ENCODE measurements at places on chromosomes 3 and 15.

- DNase-seq, result no peak
Measured at GRCh38 chr15:99165020-99165790, 60.3 kb downstream of the SYNM start.

GRCh38 chr3:104832530-104832929, 534.2 kb upstream of the ALCAM start:
- DNase-seq, result no peak

DNA sequence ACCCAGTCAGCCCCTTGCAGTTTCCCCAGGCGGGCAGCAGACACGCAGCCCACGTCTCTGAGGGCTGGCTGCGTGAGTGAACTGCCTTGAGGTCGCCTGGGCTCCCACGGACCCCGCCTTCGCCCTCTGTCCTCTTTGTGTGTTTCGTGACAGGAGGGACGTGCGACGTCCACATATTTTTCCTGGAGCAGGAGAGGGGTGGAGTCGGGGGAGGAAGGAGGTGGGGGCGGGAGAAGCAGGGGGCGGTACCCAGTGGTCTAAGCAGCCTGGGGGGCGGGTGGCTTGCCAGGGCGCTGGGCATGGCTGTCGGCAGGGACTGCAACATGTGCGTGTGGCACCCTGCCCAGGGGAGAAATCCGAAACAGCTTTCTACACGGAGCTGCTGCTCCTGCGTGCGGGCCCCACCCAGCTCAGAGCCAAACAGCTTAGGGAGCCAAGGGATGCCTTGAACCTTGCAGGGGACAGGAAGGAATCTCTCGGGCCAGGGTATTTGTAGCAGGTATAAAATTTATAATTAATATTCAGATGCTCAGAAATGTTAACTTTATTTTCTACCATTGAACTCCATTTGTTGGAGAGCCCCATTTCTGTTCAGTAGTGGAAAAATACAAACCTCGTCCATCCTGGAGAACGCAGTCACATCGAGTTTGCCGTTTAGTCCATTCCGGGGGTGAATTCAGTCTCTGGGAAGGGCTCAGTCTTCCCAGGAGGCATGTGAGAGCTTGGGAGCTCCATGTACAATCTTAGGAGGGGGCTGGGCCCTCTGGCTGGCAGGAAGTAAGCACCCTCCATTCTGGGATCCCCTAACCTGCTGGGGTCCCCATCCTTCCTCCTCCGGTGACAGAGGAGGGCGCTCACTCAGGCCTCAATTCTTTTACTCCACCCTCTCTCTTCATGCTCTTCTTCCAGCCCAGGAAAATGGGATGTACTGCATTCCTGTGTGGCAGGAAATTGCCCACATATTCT, 79.1 kb upstream of the MEF2A start:
- DNase-seq, result no peak

DNA sequence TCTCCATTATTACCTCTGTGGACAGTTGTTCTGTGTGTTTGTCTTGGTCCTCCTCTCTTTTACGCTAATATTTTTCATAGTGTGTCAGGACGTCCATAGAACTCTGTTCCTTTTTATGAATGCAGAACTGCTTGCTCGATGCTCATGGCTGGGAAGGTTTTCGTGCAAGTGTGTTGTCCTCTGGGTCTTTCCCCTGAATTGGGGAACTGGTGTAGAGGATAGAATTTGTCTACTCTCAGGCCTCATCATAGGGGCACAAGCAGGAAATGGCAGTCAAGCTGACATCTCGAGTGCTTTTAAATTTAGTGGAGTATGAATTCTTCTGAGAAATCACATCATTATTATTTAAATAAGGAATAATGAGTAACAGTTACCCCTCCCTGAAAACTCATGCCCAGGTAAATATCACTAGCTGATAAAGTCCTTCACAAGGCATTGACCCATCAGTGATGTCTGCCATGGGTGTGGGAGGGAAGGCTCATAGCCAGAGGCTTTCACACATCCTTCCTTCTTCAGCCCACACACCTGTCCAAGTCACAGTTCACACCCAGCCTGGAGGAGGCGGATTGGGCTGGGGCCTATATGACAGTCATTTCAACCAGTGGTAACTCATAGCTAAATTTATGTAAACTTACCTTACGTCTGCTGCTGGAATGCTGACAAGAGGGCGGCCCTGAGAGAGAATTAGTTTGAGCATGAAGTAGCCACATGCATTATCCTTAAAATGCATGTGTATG, 226.1 kb downstream of the PLCL2 start:
- no peak for DNase-seq

- DNase-seq, result no peak
Measured at GRCh38 chr15:60374209-60374608, 23.6 kb downstream of the ANXA2 start.

- DNase-seq, result no peak
Measured at GRCh38 chr3:193134856-193135255, 106.2 kb upstream of the PLAAT1 start.

GRCh38 chr3:117442566-117442965, 733.0 kb downstream of the TUSC7 start:
- DNase-seq, result no peak

- DNase-seq, result no peak
Measured at GRCh38 chr15:37134699-37135131, 34.4 kb upstream of the MEIS2 start.

GRCh38 chr15:78392430-78392829, 45.6 kb upstream of the IREB2 start:
- no peak for DNase-seq

DNA sequence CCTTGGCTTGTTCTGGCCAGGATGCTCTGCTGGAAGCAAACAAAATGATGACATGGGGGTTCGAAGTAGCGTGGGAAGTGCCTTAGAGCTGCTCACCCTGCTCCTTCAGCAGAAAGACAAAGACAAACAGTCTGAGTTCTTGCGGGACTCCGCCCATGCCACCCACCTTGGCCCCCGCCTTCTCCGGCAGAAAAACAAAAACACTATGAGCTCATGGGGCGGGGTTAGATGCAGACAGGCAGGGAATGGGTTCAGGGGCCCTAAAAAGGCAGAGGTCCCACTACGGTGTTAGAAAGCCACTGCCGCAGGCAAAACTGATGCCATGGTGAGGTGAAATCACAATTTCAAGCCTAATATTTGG, 9.7 kb upstream of the NCKIPSD start:
- DNase-seq, result no peak

DNA sequence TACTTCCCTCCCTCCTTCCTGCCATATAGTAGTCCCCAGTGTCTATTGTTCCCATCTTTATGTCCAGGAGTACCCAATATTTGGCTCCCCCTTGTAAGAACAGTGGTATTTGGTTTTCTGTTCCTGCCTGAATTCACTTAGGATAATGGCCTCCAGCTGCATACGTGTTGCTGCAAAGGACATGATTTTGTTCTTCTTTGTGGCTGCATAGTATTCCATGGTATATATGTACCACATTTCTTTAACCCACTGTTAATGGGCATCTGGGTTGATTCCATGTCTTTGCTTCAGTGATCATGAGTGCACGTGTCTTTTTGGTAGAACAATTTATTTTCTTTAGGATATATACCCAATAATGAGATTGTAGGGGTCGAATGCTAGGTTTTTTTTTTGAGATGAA, 19.3 kb downstream of the SPRED1 start:
- DNase-seq, result no peak

DNA sequence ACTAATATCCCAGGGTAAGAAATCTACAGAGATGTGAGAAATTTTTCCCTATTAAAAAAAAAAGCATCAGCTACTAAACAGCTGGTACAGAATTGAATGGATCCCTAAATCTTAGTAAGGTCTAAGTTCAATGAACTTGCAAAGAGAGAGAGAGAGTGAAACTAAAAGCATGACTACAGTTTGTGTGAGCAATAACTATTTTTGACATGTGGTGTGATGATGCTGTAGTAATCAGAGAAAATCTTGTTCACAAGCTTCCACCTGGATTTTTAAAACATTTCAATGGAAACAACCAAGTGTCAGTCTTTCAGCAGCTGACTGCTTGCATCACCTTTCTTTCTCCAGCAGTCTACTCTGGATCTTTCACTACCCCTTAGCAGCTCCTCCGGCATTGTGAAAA, 45.2 kb upstream of the ABI3BP start:
- no peak for DNase-seq

- no peak for DNase-seq
Measured at GRCh38 chr3:87996882-87997281, 61.9 kb downstream of the CGGBP1 start.

GRCh38 chr3:52280050-52280461, 1.6 kb upstream of the WDR82 start:
- no peak for DNase-seq

DNA sequence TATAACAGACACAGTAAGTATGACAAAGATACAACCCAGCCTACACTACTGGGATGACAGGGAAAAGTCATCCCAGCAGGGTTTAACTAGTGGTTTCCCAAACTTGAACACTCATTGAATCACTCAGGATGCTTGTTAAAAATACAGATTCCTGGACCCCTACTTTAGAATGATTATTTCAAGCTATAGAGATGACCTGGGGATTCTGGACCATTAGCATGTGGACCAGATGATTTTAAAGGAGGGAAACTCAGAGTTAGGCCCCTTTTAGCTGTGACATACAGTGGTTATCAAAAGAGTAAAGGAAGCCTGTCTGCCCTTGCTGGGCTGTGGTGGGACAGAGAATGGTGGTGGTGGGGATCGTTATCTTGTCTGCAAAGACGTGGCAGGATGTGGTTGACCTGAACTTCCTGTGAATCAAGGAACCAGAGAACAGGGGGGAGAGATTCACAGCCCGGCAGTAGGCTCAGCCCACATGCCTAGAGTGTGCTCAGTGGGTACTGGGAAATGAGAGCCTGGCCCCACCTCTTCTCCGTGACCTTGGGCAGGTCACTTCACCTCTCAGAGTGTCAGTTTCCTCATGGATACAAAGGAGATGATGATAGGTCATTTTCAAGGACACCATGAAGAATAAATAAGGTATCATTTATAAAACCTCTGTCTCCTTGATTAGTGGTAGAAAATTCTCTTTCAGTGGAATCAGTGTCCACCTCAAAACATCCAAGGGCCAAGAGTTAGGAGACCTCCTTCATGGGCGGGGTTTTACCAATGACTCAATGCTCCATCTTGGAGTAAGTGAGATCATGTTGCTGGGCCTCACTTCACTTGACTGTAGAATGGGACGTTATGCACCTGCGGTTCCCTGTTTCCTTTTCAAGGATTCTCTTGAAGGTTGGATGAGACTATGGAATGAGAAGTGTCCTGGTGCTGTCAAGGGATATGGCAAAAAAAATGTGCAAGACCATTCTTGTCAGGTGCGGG, 306.5 kb downstream of the RPLP1 start:
- DNase-seq, result peak; percentile 66

DNA sequence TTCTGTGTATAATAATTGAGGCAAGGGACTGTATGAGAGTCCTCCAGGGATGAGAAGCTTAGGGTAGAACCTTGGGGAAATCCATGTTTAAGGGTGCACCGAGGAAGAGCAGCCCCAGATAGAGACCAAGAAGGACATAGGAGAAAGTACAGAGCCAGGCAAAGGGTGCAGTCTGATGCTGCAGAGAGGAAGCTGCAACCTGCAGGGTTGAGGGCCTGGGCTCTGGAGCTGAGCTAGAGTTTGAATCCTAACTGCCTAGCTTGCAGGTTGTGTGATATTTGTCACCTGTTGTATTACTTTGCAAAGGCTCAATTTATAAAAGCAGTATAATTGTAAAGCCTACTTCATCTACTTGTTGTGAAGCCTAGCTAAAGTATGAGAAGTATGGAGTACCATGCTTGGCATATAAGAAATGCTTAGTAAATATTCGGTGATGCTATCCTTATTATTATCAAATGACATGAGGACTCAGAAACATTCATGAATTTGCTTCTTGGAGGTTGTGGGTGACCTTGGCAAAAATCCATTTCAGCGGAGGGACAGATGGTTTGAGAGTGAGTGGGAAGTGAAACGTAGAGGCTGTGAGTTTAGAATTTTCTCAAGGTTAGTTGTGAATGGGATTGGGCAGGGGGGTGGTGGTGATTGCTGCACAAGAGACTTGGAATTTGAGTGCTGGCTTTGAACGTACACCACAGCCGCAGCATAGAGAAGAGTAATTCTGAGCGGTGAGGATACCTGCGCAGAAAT, 43.8 kb downstream of the PLCL2 start:
- DNase-seq, result no peak

DNA sequence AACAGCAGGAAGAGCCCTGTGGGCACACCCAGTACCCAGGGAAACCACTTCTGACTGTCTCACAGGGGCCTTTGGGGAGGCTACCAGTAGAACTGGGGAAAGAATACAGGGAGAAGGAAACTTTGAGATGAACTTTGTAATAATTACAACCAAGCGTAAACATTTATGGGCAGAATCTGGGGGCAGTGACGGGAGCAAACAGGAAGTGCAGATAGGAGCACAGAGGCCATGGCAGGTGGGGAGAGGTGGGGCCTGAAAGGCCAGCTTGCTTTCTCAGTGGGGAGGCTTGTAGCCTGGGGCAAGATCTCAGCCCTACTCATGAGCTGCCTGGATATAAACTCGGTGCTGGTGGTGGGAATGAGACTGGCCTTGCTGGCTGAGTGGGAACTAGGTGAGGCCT, 209.8 kb downstream of the PLCH1 start:
- no peak for DNase-seq

- no peak for DNase-seq
Measured at GRCh38 chr15:100612539-100612938, 10.2 kb downstream of the ASB7 start.

GRCh38 chr3:57093971-57094535, 33.6 kb downstream of the SPATA12 start:
- no peak for DNase-seq

- no peak for DNase-seq
Measured at GRCh38 chr15:31341496-31342195, 15.0 kb downstream of the KLF13 start.

DNA sequence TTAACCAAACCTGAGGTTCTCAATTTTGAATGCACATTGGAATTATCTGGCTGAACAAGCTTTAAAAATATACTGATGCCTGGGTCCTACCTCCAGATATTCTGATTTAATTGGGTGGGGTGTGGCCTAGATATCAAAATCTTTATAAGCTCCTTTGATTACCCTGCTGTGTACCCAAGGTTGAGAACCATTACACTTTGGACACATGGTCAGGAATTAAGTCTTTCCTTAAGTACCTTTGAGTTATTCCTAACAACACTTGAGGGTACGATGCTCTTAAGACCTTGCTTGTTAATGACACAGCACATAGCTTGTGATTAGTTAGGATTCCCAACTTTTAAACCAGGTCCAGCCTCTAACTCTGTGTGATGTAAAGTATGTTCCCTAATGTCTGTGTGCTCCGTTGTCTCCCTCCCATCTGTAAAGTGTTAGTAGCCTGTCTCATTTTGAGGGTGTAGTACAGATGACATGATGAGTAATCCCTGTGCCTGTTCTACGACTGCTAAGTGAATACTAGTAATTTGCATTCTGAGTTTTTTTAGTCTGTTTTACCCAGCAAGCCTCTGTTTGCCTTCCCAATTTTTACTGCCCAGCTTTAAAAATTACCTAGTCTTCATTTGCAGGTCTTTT, 154.9 kb downstream of the KLHL25 start:
- no peak for DNase-seq

DNA sequence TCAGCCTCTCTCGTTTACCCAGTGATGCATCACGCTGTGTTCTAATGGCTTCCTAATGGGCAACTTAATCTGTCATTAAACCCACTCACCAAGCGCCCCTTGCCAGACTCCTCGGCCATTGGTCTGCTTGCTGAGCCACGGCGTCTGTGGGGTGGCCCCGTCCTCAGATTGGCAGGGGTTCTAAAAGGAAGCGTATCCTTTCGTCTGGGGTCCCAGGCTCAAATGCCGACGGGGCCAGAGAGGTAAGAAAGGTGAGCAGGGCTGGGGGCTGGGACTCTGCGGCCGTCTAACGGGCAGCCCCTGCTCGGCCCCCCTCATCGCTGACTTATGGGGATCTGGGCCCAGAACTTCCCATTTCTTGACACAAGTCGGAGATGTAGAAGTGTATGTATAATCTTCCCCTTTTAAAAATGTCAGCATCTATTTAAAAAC, 315.1 kb upstream of the PROK2 start:
- DNase-seq, result no peak
